ENCODE measurements at places on chromosomes 16 and 17.

DNA sequence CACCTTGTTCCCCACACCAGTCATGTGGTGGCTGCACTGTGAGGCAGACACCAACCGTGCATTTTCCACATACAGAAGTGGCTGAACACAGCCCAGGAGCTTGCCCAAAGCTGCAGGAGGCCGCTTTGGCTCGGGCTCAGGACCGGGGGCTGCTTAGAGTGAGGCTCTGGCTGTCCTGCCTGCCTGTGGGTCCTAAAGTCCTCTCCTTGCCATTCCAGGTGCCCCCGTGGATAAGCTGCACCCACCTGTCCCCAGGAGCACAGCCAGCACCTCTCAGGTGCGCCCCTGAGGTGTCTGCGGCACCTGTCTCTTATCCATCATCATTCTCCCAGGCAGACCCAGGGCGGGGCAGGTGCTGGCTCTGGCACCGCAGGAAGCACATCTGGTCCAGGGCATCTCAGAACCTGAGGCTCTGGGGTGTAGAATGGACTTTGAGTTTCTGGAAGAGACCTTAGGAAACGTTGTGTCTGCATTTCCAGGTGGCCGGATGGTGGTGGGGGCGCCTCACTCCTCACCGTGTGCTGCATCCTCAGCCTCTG is 180.5 kb upstream of the ZNF469 start:
- DNase-seq, result no peak

- DNase-seq, result no peak
These were observed 31.2 kb upstream of the HAPSTR1 start for GRCh38 chr16:9060225-9060624.

DNA sequence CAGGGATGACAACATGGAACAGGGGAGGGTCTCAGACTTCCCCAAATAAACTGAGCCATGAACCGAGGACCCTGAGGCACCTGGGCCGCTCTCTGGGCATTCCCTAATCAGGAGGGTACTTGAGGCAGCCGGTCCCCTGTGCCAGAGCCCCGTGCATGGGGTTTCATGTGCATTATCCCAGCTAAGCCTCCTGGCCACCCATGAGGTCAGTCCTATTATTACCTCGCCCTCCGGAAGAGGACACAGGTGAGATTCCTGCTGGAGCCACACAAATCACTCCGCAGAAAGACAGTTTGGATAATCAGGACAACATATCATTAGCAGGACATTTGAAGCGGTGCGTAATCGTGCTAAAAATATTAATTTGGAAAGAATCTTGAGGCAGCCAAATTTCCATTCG is 274.0 kb downstream of the PARN start:
- no peak for DNase-seq

GRCh38 chr16:56679818-56680217 is 2.5 kb upstream of the MT1X start:
- DNase-seq, result no peak

GRCh38 chr16:75647112-75647491 is 363 bp downstream of the KARS1 start:
- DNase-seq, result no peak

- peak; percentile 82 for DNase-seq
These were observed 58.5 kb downstream of the TMEM132E start for GRCh38 chr17:34637548-34638525.

GRCh38 chr16:12265108-12265507 is 288.6 kb downstream of the SNX29 start:
- no peak for DNase-seq

DNA sequence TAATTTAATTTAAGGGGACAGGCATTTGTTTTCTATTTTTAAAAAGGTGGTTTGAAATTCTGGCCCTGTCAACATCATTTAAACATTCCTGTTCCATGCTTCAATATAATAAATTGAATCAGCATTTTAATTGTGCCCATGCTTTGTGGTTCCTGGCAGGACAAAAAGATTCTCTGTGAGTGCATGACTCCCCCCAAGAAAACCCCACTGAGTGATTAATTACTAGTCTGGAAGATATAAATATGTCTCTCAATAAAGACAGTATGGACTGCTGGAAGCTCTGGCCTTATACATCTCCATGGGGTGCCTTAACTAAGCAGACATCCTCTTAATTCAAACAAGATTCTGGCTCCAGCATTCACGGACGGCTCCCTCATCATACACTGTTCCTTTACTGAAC is 95.0 kb upstream of the PSMD7 start:
- DNase-seq, result no peak

DNA sequence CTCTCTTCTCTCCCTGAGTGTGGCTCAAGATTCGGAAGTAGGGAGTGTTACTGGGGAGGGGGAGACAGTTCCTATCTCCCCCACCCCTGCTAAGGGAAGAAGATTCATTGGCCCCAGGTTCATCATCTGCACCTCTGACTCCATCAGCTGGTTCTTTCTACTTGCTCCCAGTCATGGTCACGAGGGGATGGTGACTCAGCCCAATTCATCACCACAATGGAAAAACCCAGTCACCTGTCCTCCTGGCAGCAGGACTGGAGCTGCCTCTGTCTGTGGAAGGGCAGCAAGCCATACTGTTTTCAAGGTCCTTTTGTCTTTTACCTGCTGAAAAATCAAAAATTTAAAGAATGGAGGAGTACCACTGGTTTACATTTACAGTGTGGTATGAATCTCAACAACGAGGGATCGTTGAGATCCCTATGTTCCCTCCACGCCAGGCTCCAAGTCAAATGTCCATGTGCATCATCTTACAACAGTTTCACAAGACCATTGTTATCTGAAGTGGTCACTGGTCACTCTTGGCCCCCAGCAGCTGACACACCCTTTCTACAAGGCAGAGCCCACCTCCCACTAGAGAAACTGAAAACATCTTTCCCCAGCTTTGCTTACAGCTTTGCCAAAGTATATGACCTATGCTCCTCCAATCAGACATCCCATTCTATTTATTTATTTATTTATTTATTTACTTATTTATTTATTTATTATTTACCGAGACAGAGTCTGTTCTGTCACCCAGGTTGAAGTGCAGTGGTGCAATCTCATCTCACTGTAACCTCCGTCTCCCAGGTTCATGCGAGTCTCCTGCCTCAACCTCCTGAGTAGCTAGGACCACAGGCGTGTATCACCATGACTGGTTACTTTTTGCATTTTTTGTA is 40.4 kb upstream of the NDRG4 start:
- no peak for DNase-seq

DNA sequence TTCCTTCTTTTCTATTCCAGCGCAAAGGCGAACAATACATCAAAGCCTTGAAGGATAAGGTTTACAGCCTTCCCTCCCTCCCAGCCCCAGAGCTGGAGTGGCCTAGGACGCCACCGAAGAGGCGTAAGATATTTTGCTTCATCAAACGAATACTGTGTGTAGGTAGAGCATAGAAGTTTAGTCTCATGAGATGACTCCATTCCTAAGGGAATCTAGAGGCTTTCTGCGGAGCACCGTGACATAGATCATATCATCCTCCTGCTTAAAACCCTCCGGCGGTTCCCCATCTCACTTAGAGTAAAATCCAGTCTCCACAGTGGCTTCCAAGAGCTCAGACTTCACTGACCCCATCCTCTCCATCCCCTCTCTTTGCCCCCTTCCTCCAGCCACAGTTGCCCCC is 191.9 kb downstream of the IRX3 start:
- DNase-seq, result no peak

GRCh38 chr16:4385789-4386450 is 14.3 kb downstream of the VASN start:
- no peak for DNase-seq

DNA sequence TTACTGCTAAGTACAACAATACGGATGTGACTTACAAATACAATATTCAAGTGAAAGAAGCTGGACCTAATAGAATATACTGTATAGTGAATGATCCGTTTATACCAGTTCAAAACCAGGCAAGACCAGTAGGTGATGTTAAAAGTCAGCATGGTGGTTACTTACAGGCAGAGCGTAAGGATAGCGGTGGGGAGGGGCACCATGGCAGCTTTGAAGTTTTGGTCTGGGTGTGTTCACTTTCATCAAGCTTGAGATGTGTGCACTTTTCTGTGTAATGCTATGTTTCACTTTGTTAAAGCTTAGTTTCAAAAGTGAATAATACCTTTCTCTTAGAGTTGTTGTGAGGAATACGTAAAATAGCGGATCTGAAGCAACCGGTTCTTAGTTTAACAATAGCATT is 16.5 kb upstream of the SLC35G3 start:
- no peak for DNase-seq

- DNase-seq, result no peak
These were observed 358.0 kb downstream of the C16orf95 start for GRCh38 chr16:86959091-86959651.

DNA sequence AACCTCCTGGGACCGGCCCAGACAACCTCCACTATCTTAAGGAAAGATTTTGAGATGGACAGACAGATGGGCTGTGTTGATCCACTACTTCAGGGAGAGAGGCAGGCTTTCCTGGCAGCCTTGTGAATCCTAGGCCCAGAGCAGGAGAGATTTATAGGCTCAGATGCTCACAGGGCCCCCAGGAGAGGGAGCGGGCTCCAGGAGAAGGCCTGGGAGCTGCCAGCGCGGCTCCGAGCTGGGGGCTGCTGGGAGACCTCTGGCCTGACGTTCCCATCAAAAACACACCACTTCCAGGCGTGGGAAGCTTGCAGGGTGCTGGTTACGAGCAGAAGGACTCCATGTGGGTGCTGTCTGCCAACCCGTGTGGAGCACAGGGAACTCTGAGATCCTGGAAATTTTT is 53.2 kb downstream of the MYH11 start:
- DNase-seq, result no peak

GRCh38 chr17:77489893-77490255 is 349.1 kb downstream of the SEC14L1 start:
- no peak for DNase-seq

GRCh38 chr17:28878981-28879380 is 18.6 kb downstream of the FLOT2 start:
- no peak for DNase-seq

DNA sequence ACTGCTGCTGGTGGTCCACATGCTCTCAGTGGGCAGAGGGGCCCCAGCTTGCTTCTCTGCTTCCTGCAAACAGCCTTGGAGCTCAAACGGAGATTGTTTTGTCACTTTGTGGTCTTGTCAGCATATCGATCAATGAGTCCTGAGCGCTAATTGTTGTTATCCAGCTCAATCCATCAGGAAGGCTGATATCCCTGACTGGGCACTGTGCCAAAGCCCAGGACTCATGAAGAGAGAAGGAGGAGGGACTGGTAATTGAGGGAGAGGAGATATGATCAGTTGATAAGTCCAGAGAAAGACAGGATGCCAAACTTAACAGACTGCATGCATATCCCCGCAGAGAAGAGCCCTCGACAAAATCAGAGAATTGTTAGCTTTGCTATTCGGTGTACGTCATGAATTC is 58.6 kb upstream of the DNAH9 start:
- DNase-seq, result no peak

DNA sequence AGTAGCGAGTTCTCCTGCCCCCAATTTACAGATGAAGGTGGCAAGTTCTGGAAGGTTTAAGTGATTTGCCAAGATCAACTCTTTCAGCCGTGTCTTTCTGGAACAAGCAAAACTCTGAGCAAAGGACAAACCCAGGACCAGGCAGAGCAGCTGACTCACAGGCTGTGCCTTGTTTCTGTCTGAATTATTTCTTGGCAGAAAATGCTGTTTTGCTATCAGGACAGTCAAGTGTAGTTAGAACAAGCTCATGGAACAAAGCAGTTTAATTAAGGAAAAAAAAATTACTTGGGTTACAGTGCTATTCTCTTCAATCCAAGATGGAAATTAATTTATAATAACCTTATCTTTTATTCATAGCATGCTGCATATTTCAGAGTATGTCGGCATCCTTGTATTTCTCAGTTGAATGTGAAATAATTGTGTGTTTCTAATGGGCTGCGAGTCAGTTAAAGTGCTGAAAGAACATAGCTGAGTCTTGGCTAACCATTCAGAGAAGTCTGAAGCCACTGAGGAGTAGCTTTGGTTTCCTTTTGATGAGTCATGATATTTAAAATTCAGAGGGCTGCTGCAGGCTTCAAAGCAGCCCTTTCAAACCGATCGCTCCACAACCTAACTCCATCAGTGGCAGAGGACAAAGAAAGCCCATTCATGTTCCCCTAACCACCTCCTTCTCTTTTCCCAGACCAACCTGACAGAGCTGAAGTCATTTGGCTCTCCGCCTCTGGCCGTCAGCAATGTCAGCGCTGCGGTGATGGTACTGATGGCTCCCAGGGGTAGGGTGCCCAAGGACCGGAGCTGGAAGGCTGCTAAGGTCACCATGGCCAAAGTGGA is 143.7 kb downstream of the ZNF18 start:
- no peak for DNase-seq

DNA sequence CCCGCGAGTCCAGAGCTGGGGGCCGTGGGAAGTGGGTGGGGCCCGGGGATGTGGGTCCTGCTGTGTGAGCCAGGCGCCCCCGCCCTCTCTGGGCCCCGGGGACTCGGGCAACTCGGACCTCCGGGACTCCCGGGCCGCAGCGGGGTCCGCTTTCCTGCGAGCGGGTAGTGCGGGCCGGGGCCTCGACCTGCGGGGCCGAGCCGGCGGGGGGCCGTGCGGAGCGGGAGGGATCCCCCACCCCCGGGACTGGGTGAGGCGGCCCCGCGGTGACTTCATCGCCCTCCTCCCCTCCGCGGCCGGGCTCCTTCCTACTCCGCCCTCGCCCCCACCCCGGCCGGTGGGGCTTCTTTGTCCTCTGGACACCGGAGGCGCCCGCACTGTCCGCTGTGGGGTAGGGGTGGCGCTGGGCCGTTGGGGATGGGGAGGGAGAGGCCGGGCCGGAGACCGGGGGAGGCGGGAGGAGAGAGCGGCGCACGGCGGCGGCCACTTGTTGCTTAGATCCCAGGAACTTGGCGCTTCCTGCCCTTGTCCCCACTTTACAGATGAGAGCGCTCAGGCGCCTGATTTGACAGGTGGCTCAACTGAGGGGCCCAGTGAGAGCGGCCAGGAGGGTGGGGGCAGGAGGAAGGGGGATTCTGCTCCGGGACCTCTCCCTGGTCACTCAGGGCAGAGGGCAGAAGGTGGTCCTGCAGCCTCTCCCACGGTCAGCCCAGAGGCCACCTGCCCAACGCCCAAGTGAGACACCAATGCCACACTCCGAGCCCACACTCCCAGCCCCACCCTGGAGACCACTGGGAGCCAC is 874 bp downstream of the CMTM3 start:
- peak; percentile 24 for DNase-seq

- DNase-seq, result no peak
These were observed 67.9 kb downstream of the ZZEF1 start for GRCh38 chr17:4074831-4075495.

DNA sequence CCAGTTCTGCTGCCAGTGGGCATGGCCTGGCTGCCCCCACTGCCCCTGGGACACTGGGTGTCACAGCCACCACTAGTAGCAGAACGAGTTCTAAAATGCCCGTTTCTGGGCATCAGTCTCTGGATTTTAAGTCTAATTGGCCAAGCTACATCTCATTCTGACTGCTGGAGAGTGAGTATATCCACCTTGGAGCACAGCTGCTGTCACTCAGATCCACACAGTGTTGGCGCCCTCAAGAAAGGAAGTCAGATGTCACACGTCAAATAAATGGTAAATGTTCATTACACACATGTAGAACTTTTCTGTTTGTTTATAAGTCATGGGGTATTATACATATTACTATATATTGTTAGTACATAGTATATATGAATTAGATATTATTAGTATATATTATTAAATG is 19.4 kb downstream of the GNGT2 start:
- DNase-seq, result no peak

Data from activated T-cell treated with anti-CD3 and anti-CD28 coated beads for 1 hour (primary cell).